Mucosa of descending colon (tissue), 3 donors: ENCODE measurements at places on chromosomes 2 and 18.

DNA sequence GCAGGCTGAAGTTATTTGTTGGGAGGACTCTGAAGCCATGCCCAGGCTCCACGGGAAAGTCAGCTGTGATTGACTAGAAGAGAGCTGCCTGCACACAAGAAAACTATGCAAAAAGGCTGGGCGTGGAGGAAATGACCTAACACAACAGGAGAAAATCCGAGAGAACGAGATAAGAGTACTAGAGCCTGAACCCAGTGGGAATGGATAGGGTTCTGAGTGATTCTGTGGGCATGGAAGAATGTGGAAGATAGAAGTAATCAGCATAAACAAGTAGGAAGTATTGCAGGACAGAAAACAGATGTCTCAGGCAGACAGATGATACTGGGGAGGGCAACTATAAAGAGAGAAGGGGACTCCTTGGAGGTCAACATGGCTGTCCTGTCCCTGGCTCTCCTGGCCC lies 12.1 kb upstream of the COPS8 start:
- no peak for DNase-seq

DNA sequence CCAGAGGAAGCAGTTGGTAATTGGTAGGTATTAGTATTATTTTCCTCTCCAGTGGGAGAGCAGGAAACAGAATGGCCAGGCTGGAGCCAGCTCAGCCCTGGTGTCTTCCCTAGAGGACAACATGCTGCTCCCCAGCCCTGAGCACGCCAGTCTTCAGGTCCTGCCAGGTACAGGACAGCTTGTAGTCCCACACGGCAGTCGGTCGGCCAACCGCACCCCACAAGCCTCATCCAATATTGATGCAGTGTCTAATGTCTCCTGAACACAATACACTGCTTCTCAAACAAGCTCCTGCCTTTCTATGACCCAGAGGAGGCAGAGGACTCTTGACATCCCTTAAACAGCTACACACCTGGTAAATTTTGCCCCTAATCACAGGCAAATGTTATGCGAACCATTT lies 71.0 kb upstream of the PPP1CB start:
- DNase-seq, result no peak

DNA sequence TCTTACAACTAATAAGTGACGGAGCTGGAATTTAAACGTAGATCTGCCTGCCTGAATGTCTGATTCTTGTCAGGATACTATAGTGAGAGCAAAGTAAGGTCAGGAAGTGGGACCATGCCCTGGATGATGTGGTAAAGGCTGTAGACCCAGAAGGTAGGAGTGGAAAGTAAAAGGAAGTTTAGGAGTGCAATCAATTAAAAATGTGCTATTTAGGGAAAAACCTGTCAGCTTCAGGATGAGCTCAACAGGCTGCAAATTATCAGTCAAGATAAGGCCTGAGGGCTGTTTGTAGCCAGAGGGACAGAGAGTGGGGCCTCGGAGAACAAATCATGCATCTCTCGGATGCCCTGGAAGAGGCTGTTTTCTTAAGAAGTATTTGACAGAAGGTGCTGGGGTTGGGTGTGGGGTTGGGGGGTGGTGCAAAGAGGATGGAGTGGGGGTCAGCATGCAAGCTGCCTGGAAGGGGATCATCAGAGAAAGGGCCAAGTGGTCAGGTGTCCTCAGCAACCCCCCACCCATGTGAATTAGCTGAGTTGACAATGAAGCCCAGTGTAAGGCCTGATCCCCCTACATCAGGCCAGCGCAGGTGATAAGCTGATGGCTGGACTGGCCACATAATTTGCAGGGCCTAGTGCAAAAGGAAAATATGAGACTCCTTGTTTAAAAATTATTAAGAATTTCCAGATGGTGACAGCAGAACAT lies 53.2 kb upstream of the MAPRE3 start:
- DNase-seq, result no peak

GRCh38 chr2:221120643-221121042 lies 451.5 kb downstream of the EPHA4 start:
- DNase-seq, result no peak

DNA sequence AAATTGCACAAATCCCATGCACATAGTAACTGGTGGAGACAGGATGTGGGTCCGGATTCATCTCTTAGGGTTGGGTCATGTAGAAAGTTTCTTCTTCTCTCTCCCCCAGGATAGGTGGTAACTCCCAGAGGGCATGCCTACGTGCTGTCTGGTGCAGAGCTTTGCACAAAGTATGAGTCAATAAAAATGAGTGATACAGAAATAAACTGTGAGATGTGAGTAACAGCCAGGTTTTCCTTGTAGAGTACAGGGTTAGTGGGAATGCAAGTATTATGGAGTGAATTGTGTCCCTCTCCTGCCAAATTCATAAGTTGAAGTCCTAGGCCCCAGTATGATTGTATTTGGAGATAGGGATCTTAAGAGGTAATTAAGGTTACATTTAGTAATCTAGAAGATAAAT lies 289.4 kb downstream of the ALK start:
- DNase-seq, result no peak

DNA sequence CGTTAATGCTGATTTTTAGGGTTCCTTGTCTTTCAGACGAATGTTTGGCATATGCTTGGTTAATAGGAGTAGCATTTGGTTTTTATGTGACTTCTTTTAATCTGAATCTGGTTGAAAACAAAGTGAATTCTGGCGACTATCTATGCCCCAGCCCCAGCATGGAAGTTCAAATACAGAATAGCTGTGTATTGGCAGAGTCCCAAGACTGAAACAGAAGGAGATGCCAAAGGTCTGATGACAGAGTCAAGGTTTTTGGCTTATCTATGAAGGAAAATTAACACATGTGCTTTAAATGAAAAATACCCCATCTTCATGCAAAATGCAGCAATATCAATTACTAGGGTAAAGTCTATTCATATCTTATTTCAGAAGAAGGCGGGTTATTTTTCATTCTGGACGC lies 734.8 kb upstream of the NXPH2 start:
- no peak for DNase-seq

DNA sequence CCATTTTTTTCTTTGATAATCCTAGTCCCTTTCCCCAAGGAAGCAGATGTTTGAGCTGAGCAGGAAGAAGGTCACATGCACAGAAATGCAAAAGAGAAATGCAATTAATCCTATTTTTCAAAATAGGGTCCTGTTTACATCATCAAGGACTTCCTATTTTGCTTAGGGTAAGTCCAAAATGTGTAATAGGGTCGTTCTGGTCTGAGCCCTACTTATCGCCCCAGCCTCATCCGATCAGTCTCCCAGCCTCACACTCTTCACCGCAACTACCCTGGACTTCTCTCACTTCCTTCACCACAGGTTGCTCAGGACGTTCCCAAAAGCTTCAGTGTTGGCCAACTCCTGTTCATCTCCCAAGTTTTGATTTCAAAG lies 32.8 kb downstream of the FOSL2 start:
- DNase-seq, result no peak

- DNase-seq, result no peak
These were observed 7.9 kb downstream of the PKP4 start for GRCh38 chr2:158464426-158465281.
